ENCODE measurements at places on chromosomes 12 and 14. TPM values are rescaled to one million over a fixed set of nuclear protein-coding genes. Genes with fewer than 3 reads are reported as not detected.

- no peaks in the 10 kb centered on the region for H3K27me3 ChIP-seq
- no peak for DNase-seq
- H3K27ac ChIP-seq = no peak overlapping the region
- no peak overlapping the region for H3K4me3 ChIP-seq
Observed at GRCh38 chr14:72222046-72222445, 289.8 kb downstream of the RGS6 start.

DNA sequence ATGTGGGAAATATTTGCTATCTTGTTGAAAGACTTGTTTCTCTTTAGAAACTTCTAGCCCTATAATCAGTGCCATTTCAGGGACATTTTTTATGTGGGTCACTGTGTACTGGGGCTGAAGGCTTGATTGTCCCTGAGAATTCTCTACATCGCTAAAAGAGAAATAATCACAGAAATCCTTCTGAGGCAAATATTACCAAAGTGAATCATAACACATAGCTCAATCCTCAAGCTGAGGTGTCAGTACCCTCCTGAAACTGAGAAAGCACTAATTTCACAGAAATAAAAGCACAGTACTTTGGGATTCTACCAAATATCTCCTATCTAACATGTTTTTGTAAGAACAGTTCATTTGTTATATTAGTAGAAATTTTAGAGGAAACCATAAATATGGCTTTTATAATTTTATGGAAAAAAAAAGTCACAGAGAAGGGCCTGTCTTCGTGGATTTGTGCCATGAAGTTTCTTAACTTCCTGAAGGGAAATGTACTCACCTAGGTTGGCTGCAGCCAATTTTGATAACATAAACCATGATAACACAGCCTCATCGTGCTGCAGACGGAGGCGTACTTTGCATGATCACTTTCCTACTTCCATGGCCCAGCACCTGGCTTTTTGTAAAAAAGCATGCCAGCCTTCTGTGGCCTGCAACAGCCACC lies 163.7 kb upstream of the HIF1A start:
- H3K27ac ChIP-seq = no peak overlapping the region
- H3K4me1 ChIP-seq = peaks cover 22% of the 10 kb centered on the region
- H3K4me3 ChIP-seq = no peak overlapping the region
- H3K36me3 ChIP-seq = no peaks in the 10 kb centered on the region

DNA sequence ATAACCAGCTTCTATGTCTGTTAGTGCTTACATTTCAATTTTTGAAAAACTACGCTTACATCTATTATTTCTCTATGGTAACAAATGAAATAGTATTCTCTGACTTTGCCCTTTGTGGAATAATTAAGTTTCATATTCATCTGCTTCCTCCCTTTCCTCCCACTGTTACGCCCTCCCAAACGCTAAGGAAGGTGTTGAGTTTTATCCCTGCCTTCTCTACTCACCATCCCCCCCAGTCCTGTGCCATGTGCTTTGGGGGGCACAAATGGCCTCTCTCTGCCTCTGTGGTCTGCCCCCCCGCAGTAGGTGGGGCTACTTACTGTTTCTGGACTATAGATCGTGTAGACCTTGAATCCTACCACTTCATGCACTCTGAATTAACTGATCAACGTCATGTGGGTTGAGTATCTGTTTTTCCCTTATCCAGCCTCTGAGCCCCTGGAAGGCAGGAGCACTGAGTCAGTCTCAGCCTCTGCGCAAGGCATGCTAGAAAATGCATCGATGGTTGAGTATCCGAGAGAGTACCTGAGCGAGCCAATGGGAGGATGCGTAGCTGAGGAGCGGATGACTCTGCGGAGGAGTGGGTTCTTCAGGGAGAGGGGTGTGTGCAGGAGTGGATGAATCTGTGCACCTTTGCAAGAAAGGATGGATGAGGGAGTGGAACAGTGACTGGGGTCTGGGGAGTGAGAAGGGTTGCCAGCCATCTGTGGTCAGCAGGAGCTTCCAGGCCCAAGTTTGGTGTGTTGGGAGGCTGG lies 114.5 kb upstream of the RTL1 start:
- H3K36me3 ChIP-seq = no peaks in the 10 kb centered on the region
- H3K4me1 ChIP-seq = no peaks in the 10 kb centered on the region
- H3K27ac ChIP-seq = no peak overlapping the region
- no peaks in the 10 kb centered on the region for H3K27me3 ChIP-seq

The SH2B3 gene
- total RNA-seq = 35.0 TPM

The PPP1R1A gene
- 128 TPM for total RNA-seq

The SNW1 gene
- 63.9 TPM for total RNA-seq

Measured in kidney (tissue), 22 donors.